Naive thymus-derived CD8-positive, alpha-beta T cell (primary cell): ENCODE measurements at places on chromosomes 2 and 18. TPM values are rescaled to one million over a fixed set of nuclear protein-coding genes. Genes with fewer than 3 reads are reported as not detected.

Gene PSMA8
- 2.7 TPM for polyA plus RNA-seq

Gene SP140L
- 25.3 TPM for polyA plus RNA-seq

Gene SH3BP4
- polyA plus RNA-seq: not detected

Gene SULT1C4
- polyA plus RNA-seq: not detected

DNA sequence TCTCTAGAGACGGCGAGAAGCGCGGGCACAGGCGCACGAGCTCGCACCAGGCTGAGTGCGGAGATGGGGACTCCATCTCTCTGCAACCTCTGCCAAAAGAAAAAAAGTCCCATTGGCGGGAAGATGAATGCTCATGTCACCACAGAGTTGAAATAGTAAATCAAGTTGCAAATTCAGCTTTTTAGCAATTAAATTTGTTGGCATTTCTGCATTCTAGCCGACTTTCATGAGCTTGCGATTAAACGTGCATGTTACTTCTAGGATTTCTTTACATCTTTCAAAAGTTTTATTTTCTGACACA lies 588 bp downstream of the CHAC2 start:
- H3K4me1 ChIP-seq: peaks cover 10% of the 10 kb centered on the region
- no peaks in the 10 kb centered on the region for H3K36me3 ChIP-seq

- peaks cover 17% of the 10 kb centered on the region for H3K27me3 ChIP-seq
- H3K27ac ChIP-seq: no peak overlapping the region
- H3K36me3 ChIP-seq: no peaks in the 10 kb centered on the region
- H3K4me1 ChIP-seq: no peaks in the 10 kb centered on the region
These were observed 1.0 kb upstream of the ANKRD62 start for GRCh38 chr18:12092398-12093229.

GRCh38 chr2:159046966-159047365 lies 78.5 kb downstream of the TANC1 start:
- H3K4me1 ChIP-seq: no peaks in the 10 kb centered on the region
- no peaks in the 10 kb centered on the region for H3K36me3 ChIP-seq
- H3K27me3 ChIP-seq: peaks cover 7% of the 10 kb centered on the region
- DNase-seq: no peak
- no peak overlapping the region for H3K4me3 ChIP-seq

DNA sequence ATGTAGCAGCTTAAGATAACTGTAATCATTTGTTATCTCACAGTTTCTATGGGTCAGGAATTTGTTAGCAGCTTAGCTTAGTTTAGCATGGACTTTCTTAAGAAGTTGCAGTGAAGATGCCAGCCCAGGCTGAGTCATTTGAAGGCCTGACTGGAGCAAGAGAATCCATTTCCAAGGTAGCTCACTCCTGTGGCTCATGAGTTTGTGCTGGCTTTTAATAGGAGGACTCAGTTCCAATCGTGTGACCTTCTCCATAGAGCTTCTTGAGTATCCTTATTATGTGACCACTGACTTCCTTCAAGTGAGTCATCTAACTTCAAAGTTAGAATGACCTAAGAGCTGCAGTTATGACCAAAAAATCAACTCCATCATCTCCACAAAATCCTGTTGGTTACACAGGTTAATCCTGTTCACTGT lies 1.4 kb downstream of the GPATCH11 start:
- peaks cover 13% of the 10 kb centered on the region for H3K4me1 ChIP-seq
- H3K27me3 ChIP-seq: no peaks in the 10 kb centered on the region
- no peak overlapping the region for H3K4me3 ChIP-seq
- H3K36me3 ChIP-seq: no peaks in the 10 kb centered on the region

DNA sequence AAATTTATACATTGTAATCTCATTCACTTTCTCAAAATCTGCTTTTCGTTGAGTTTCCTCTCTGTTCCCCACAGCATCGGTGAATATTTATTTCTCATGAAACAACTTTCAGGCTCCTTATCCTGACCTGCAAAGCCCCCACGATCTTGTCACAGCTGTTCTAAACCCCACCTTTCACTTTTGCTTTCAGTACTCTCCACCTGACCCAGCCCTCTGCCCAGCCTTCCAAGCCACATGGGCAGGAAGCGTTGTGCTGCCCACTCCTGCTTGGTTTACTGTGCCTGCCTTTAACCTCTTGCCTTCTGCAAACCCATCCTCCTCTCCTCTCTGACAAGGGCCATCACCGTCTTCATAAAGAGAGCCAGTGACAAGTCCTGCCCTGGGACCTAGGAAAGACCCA lies 262.5 kb downstream of the GALR1 start:
- no peak for DNase-seq
- H3K36me3 ChIP-seq: no peaks in the 10 kb centered on the region
- H3K27ac ChIP-seq: no peak overlapping the region

- H3K4me3 ChIP-seq: no peak overlapping the region
- DNase-seq: no peak
- no peaks in the 10 kb centered on the region for H3K4me1 ChIP-seq
- no peaks in the 10 kb centered on the region for H3K36me3 ChIP-seq
- no peak overlapping the region for H3K27ac ChIP-seq
- no peaks in the 10 kb centered on the region for H3K27me3 ChIP-seq
These were observed 110.3 kb upstream of the RMP24 start for GRCh38 chr18:35862119-35862640.

DNA sequence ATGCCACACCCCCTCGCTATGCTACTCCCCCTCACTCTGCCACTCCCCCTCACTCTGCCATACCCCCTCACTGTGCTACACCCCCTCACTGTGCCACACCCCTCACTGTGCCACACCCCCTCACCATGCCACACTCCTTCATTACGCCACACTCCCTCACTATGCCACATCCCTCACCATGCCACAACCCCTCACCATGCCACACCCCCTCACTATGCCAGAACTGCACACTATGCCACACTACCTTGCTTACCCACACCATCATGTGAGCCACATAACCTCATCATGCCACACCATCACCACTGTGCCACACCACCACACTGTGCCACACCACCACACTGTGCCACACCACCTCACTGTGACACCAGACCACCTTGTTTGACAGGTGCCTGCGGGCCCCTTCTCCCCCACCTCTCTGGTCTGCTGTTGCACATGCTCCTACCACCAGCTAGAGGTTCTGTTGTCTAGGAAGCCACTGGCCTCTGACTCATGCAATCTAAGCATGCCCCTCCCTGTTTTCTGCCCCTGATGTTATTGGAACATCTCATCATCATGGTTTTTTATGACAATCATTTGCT lies 22.0 kb downstream of the MARCHF4 start:
- H3K4me1 ChIP-seq: peaks cover 88% of the 10 kb centered on the region
- H3K4me3 ChIP-seq: peak overlapping the region; percentile 55
- no peaks in the 10 kb centered on the region for H3K27me3 ChIP-seq
- DNase-seq: no peak
- H3K27ac ChIP-seq: peak overlapping the region; percentile 86

DNA sequence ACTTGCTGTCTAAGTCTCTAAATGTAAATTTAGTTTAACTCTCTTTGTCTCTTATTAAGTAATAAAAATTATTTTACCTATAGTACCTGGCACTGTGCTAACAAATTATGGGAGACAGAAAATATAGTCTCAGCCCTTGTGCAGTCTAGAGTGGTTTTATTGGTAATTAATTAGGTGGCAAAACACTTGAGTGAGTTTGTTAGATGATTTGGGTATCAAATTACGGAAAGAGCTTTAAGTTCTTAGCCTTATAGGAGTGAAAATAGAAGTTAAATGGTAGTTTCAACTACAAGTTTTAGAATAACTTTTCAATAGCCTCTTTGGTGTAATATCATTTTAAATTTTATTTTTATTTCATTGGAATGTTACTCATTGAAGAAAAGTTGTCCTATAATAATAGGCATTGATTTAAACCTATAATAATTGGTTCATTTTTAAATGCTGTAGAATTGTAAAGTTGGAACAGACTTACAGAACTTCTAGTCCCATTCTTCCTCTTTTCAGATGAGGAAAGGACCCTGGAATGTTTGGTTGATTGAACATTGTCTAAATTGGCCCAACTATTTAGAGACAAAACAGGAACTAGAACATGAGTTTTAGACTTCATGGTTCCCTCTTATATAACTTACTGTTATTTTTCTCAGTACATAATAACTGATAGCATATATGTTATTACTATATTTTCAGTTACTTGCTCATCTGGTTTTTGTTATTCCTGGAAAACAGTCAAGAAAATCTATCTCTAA lies 10.2 kb upstream of the HTR2B start:
- no peak overlapping the region for H3K27ac ChIP-seq
- H3K4me3 ChIP-seq: no peak overlapping the region
- peaks cover 7% of the 10 kb centered on the region for H3K4me1 ChIP-seq

- H3K36me3 ChIP-seq: no peaks in the 10 kb centered on the region
- peaks cover 3% of the 10 kb centered on the region for H3K27me3 ChIP-seq
- no peak overlapping the region for H3K4me3 ChIP-seq
- H3K4me1 ChIP-seq: no peaks in the 10 kb centered on the region
- no peak overlapping the region for H3K27ac ChIP-seq
These were observed 330.1 kb downstream of the CYRIA start for GRCh38 chr2:16335604-16335930.

GRCh38 chr2:178043266-178043665 lies 29.3 kb downstream of the PDE11A start:
- H3K4me3 ChIP-seq: no peak overlapping the region
- no peak overlapping the region for H3K27ac ChIP-seq
- no peaks in the 10 kb centered on the region for H3K4me1 ChIP-seq
- DNase-seq: no peak
- H3K36me3 ChIP-seq: no peaks in the 10 kb centered on the region
- H3K27me3 ChIP-seq: peaks cover 39% of the 10 kb centered on the region

DNA sequence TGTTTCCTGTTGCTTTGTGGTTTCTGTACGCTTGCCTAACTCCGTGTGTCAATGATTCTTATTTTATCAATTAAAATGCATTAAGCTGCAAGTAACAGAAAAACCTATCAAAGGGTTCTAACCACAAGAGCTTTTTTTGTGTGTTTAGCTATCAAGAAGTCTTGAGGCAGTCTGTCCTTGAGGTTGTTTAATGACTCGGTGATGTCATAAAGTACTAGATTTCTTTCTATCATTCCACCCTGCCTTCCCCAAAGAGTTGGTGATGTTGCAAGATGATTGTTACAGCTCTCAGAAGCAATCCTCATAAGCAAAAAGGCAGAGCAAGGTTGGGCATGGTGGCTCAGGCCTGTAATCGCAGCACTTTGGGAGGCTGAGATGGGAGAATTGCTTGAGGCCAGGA lies 51.9 kb upstream of the SPTBN1 start:
- no peaks in the 10 kb centered on the region for H3K4me1 ChIP-seq
- H3K4me3 ChIP-seq: no peak overlapping the region
- DNase-seq: no peak
- H3K27me3 ChIP-seq: peaks cover 9% of the 10 kb centered on the region
- no peaks in the 10 kb centered on the region for H3K36me3 ChIP-seq
- H3K27ac ChIP-seq: no peak overlapping the region

- H3K4me3 ChIP-seq: no peak overlapping the region
- H3K27ac ChIP-seq: peak overlapping the region; percentile 55
- no peaks in the 10 kb centered on the region for H3K27me3 ChIP-seq
- no peak for DNase-seq
These were observed 43.3 kb upstream of the AAK1 start for GRCh38 chr2:69686813-69687212.

DNA sequence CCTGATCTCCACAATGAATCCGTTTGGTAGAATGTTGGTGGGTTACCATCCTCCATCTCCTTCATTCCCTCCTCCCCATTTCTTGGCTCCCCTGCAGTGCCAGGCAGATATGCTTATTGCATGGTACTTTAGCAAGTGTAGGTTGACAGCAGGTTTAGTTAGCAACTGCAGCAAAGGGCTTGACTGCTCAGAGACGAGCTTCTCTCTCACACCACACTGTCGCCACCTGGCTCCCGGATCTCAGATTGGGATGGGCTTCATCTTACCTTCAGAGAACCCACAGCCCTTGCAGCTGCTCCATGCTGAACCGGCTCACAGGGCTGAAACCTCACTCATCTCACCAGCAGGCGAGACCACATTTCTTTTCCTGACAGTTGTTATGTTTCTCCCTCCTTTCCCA lies 88.8 kb downstream of the VWA3B start:
- H3K4me3 ChIP-seq: no peak overlapping the region
- no peak overlapping the region for H3K27ac ChIP-seq
- no peak for DNase-seq
- no peaks in the 10 kb centered on the region for H3K36me3 ChIP-seq

DNA sequence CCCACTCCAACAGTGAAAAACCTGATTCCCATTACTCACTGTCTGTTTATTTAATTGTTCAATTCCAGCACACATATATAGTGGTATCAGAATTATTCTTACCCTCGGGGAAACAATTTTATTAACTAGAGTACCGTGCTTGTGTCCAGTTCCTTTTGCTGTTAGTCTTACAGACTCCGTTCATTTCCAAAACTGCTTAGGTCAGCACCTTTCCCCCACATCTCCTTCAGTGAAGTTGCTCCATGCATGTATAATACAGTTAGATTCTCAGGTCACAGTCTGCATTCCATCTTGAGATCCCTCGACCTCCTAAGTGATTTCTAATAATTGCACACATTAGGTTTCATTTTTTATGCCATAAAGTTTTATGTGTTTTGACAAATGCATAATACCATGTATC lies 56.3 kb upstream of the ZNF521 start:
- H3K4me1 ChIP-seq: no peaks in the 10 kb centered on the region
- no peak overlapping the region for H3K4me3 ChIP-seq
- H3K27me3 ChIP-seq: peaks cover 4% of the 10 kb centered on the region
- no peak overlapping the region for H3K27ac ChIP-seq

GRCh38 chr2:235502336-235502735 lies 8.5 kb downstream of the AGAP1 start:
- no peaks in the 10 kb centered on the region for H3K36me3 ChIP-seq
- H3K27ac ChIP-seq: no peak overlapping the region
- no peak for DNase-seq

GRCh38 chr2:170715062-170715931 lies at the start of gene SP5:
SP5 (plus strand) TSS chr2:170715337; CDS start chr2:170715513, 176 bp downstream.
- no peak for DNase-seq
- H3K4me3 ChIP-seq: peak within 1 kb of the TSS; percentile 87
- peaks cover 42% of the 10 kb centered on the region for H3K4me1 ChIP-seq
- peaks cover 46% of the 10 kb centered on the region for H3K27me3 ChIP-seq
- H3K36me3 ChIP-seq: peaks cover 2% of the 10 kb centered on the region
- no peak within 1 kb of the TSS for H3K27ac ChIP-seq

DNA sequence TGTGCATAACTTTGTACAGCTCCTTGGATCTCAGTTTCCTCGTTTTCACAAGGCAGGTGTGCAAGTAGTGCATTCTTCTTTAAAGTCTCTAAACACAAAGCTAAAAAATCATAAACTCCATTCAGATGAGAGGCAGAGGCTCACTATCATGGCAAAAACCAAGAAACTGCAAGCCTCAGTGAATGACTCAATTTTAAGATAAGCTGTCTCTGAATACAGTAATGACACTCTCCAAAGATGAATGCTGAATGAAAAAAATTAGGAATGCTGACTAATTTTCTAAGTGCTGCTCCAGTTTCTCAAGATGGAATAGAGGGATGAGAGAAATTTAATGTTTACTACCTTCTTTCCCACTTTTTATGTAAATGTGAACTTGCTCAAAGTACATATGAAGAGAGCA lies 17.2 kb downstream of the B4GALT6 start:
- H3K4me3 ChIP-seq: no peak overlapping the region
- no peaks in the 10 kb centered on the region for H3K27me3 ChIP-seq
- no peak overlapping the region for H3K27ac ChIP-seq
- no peaks in the 10 kb centered on the region for H3K4me1 ChIP-seq
- H3K36me3 ChIP-seq: no peaks in the 10 kb centered on the region

- H3K27ac ChIP-seq: no peak overlapping the region
- no peak overlapping the region for H3K4me3 ChIP-seq
- H3K4me1 ChIP-seq: no peaks in the 10 kb centered on the region
- no peak for DNase-seq
These were observed 90.8 kb downstream of the DSEL start for GRCh38 chr18:67425672-67426071.
